Thyroid gland (tissue), 4 donors: ENCODE measurements at places on chromosomes 2 and 18. TPM values are rescaled to one million over a fixed set of nuclear protein-coding genes. Genes with fewer than 3 reads are reported as not detected.

The RAPH1 gene
- 75.5 TPM for total RNA-seq

The SERPINB13 gene
- not detected for total RNA-seq

The CDCA7 gene
- total RNA-seq: 0.54 TPM

DNA sequence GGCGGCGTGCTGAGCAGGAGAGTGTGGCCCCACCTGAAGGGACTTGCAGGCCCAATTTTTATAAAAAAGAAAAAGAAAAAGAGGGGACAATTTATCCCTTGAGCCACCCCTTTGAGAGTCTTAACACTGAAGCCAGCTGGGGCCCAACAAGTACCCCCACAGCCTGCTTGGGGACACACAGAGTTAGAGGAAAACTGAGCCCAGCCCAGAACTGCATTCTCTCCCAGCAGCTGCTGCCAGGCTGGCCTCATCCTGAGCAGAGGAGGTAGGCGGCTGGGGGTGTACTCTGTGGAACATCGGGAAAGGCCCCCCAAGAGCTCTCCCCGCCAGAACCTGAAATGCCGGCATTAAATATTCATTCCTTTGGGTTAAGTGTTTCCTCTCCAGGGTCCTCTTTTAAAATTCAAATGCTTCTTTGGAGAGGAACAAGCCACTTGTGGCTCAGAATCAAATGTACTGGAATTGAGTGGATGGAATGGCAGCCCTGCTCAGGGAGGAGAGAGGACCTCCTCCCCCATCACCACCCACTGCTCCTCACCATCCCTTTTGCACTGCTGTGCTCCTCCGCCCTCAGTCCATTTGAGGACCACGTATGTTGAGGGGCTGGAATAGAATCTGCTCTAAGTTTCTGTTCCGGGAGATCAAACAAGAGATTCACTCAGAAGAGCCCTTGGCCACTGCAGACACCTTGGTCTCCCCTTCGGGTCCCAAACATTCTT lies 45.6 kb downstream of the C1QL2 start:
- DNase-seq: no peak
- no peaks in the 10 kb centered on the region for H3K36me3 ChIP-seq
- no peak overlapping the region for H3K4me3 ChIP-seq
- H3K27ac ChIP-seq: no peak overlapping the region
- H3K4me1 ChIP-seq: no peaks in the 10 kb centered on the region
- no peaks in the 10 kb centered on the region for H3K27me3 ChIP-seq

GRCh38 chr2:120538691-120539423 lies 192.9 kb downstream of the INHBB start:
- no peaks in the 10 kb centered on the region for H3K36me3 ChIP-seq
- H3K27me3 ChIP-seq: no peaks in the 10 kb centered on the region
- DNase-seq: no peak
- H3K4me3 ChIP-seq: no peak overlapping the region
- no peak overlapping the region for H3K27ac ChIP-seq
